Stimulated activated CD4-positive, alpha-beta T cell treated with anti-CD3 and anti-CD28 coated beads, TNF-alpha, amount 100 ng/mL, for 1 hour (primary cell): ENCODE measurements at places on chromosomes 6 and 20.

DNA sequence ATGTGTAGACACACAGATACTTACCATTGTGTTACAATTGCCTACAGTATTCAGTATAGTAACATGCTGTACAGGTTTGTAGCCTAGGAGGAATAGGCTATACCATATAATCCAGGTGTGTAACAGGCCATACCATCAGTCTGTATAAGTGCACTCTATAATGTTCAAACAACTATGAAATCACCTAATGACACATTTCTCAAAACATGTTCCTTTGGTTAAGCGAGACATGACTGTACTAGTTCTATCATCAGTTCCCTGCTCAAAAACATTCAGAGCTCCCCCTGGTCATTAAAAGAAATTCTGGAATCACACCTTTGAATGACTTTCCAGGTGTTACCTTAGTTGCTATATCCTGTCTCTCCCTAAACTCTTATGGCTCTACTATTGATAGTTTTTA, 70.4 kb upstream of the SLC2A12 start:
- DNase-seq = no peak

GRCh38 chr6:151082079-151082478, 157.7 kb upstream of the AKAP12 start:
- no peak for DNase-seq

- DNase-seq = no peak
These were observed 6.6 kb downstream of the FILIP1 start for GRCh38 chr6:75486850-75487518.

DNA sequence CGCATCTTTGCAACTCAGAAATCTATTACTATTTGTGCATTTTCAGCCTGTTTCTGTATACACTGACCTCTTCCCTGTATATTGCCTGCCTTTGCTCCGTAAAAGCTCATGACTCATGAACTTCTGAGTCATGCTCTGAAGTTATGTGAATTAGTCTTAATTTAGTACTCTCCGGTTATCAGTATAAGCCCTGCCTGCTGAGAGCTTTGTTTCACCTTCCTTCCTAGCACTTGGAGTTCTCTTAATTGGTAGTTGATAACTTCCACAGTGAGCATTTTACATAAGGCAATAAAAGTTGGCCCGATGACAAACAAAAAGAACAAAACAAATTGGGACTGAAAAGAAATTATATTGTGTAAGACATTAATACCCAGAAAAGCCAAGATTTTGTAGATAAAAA, 231.4 kb downstream of the GJA1 start:
- no peak for DNase-seq

DNA sequence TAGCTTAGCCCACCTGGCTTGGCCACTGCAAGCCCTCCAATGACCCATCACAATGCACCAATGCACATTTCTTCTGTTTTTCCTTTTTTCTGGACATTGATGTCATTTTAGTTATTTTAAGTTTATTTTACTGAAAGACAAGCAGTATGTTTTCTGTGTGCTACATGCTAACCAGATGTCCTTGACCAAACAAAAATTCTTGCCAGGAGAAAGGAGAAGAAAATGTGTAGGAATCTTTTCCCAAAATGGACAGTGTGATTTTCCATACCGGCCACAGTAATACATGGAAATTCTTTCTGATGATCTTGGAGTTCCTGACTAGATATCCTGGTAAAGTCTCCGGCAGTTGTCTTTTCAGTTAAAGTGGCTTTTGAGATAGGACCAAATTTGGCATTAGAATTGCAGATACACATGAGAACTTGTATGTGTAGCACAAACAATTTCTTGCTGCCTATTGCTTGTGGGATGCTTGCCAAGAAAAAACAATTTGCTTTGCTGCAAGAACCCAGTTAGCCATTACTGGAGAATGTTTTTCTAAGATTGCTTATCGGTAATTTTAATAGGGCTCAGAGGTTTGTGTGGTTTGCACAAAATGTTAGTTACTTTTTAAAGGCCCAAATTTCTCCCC, 696.5 kb upstream of the CITED2 start:
- DNase-seq = no peak

DNA sequence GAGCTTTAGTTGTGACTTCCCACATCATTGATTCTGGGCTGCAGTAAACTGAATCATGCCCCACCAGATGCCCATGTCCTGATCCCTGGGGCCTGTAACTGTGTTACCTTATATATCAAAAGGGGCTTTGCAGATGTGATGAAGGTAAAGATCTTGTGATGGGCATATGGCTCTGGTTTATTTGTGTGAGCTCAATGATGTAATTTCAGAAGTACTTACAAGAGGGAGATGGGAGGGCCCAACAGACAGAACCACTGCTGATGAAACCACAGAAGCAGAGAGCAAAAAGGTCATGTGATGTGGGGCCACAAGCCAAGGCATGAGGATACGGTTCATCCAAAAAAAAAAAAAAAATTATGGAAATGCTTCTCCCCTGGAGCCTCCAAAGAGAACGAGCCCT, 118.7 kb downstream of the TOX2 start:
- no peak for DNase-seq

GRCh38 chr6:143506199-143506598, 5.3 kb downstream of the FUCA2 start:
- no peak for DNase-seq

- DNase-seq = no peak
These were observed 215.8 kb upstream of the CDYL start for GRCh38 chr6:4560221-4561077.

- no peak for DNase-seq
These were observed 149.1 kb downstream of the ZNF217 start for GRCh38 chr20:53444401-53445149.
